ENCODE measurements at places on chromosomes 1 and 21.

DNA sequence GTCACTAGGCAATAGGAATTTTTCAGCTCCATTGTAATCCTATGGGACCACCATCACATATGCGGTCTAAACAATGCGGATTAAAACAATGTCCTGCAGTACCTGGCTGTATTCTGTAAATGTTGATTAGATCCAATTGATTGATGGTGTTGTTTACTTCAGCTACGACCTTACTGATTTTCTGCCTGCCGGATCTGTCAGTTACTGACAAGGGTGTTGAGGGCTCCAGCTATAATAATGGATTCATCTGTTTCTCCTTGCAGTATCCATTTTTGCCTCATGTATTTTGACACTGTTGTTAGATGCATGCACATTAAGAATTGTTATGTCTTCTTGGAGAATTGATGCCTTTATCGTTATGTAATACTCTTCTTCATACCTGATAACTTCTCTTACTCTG is 39.0 kb downstream of the RAP1A start:
- DNase-seq: no peak

DNA sequence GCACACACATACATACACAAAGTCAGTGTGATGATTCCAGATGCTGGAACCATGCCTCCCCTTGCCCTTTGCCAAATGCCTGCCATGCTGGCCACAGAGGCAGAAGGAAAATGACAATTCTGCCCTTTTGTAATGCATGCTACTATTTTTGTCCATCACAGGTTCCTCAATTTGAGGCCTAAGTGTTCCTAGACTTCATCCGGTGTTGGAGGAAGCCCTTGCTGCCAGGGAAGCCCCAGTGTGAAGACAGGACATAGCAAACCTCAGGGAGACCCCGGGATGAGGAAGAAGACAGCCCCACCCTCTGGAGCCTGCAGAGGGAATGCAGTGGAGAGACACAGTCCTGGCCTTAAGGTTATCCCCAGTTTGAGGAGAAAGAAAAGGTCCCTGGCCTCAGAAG is 14.4 kb downstream of the PRR9 start:
- DNase-seq: no peak

- peak; percentile 56 for DNase-seq
These were observed 322.9 kb downstream of the DISC1 start for GRCh38 chr1:231949277-231950091.

- no peak for DNase-seq
These were observed 40.5 kb upstream of the H6PD start for GRCh38 chr1:9194024-9194423.

GRCh38 chr1:4027008-4027407 is 126.9 kb upstream of the C1orf174 start:
- no peak for DNase-seq

- DNase-seq: no peak
These were observed 57.7 kb downstream of the SCMH1 start for GRCh38 chr1:41184446-41184845.

DNA sequence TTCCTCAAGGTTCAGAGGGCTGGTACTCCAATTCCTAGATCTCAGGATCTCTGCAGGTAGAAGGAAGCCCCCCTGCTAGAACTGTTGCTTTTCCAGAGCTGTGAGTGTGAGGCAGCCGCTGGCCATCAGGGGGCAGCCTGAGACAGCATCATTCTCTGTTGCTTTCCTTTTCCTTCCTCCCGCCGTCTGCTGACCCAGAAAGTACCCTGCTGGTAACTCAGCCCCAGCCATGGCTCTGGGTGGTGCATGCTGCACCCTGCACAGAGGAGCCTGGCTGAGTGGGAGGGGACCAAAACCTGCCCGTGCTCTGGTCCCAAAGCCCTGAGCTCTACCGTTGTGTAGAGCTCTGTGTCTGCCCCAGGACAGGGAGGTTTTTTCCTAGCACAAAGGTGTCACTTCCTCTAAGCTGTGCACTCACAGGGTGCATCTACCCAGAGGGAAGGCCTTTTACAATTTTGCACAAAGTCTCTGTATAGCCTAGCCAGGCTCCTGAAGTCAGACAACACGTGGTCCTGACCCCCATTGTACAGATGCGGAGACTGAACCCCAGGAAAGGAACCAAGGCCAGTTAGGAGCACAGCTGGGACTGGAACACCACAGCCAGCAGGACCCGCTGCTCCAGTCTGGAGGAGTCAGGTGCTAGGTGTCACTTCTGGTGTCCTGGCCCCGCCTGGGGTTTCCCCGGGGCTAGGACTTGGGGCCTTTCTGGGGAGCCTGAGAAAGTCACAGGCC is 5.6 kb upstream of the FAM131C start:
- DNase-seq: peak; percentile 76

GRCh38 chr1:39865762-39866161 is 17.5 kb downstream of the TRIT1 start:
- DNase-seq: no peak

DNA sequence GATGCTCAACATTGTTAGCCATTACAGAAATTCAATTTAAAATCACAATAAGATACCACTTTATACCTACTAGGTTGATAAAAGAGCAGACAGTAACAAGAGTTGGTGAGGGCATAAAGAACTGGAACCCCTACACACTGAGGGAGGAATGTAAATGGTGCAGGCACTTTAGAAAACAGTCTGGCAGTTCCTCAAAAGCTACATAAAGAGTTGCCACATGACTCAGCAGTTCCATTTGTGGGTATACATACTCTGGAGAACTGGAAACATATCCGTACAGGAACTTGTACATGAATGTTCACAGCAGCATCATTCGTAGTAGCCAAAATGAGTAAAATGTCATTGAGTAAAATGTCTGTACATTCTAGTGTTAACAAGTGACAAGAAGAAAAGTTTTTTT is 17.0 kb downstream of the NSL1 start:
- no peak for DNase-seq
